ENCODE measurements at places on chromosomes 6 and 20.

DNA sequence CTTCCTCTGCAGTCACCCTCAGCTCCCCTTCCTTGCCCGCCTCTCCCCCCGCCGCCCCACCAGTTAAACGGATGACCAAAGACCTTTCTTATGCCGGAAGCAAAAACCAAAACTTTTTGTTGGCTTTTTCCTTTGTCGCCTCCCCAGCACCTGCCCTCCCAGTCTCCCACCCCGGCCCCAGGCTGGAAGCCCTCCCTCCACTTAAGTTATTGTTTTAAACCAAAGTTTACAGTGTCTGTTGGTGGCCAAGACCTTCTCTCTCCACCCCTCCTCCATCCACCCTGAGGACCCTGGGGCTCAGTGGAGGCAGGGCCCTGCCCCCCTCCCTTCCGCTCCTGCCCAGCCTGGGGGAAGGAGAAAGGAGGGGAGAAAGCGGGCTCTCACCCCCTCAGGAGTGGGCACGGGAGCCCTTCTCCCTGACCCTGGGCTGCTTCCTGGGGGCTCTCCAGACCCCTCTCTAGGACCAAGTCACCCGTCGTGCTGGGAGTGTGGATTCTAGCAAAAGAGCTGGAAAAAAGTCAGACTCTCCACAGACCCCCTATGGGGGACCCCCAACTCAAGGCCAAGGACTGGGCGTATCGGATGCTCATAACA is 38.3 kb upstream of the MDFI start:
- H3K4me3 ChIP-seq: no peak overlapping the region
- H3K27ac ChIP-seq: no peak overlapping the region
- H3K4me1 ChIP-seq: peaks cover 7% of the 10 kb centered on the region
- H3K27me3 ChIP-seq: no peaks in the 10 kb centered on the region

- H3K4me3 ChIP-seq: no peak overlapping the region
- H3K27ac ChIP-seq: no peak overlapping the region
- H3K27me3 ChIP-seq: no peaks in the 10 kb centered on the region
- H3K4me1 ChIP-seq: no peaks in the 10 kb centered on the region
- DNase-seq: no peak
Observed at GRCh38 chr6:113112086-113112485, 745.1 kb upstream of the MARCKS start.

- no peak for DNase-seq
- H3K27me3 ChIP-seq: no peaks in the 10 kb centered on the region
- H3K27ac ChIP-seq: no peak overlapping the region
- no peaks in the 10 kb centered on the region for H3K36me3 ChIP-seq
- no peak overlapping the region for H3K4me3 ChIP-seq
Observed at GRCh38 chr6:146902846-146903245, 301.4 kb upstream of the STXBP5 start.

DNA sequence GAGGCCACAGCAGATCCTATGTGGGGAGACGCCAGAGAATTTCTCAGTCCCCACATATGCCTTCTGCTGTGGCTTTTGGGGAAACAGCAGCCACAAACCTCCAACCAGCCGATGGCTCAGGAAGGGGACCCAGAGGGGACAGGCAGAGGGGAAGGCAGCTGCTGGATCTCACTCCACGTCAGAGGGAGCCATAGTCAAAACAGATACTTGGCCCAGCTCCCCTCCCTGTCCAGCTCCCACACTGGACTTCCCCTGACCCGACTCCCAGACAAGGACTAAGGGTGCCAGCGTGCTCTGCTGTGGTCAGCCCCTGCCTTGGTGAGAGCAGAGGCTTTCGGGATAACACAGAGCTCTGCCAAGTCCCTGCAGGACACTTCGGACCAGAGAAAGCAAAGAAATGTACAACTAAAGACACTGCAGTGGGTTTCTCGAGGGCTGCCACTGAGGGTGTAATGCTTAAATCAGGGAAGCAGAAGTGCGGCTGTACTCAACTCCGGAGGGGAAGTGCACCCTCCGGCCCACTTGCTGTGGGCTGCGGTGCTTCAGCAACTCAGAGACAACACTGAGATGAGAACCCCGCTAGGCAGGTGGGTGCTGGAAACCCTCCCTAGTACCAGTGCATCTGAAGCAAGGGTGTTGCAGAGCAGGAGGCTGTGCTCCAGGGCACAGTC is 47.2 kb downstream of the RRBP1 start:
- H3K4me3 ChIP-seq: no peak overlapping the region
- no peaks in the 10 kb centered on the region for H3K27me3 ChIP-seq
- peaks cover 32% of the 10 kb centered on the region for H3K36me3 ChIP-seq
- H3K27ac ChIP-seq: no peak overlapping the region
- DNase-seq: no peak

DNA sequence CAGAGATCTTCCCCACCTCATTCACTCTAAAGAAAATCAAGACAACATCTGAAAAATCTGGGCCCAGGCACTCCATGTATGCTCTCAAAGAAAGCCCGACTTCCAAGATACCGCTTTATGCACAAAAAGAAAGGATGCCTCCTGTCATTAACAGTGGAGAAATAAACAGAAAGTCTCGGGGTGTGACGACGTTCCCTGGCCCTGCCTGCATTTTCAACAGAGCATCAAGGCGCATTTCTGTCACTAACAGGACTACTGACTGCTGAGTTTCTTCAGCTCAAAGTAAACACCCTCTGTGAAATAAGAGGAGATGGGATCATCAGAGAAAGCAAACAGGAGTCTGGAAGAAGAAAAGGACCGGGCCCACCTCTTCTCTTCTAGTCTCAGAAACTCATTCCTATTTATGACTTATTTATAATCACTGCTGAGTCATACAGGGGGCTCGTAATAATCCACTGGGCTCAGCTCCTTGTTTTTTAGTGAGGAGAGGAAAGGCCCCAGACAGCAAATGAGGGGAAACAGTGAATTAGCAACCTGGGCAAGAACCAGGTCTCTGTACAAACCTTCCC is 99.7 kb downstream of the ZMYND8 start:
- no peaks in the 10 kb centered on the region for H3K4me1 ChIP-seq
- DNase-seq: no peak
- no peak overlapping the region for H3K27ac ChIP-seq

DNA sequence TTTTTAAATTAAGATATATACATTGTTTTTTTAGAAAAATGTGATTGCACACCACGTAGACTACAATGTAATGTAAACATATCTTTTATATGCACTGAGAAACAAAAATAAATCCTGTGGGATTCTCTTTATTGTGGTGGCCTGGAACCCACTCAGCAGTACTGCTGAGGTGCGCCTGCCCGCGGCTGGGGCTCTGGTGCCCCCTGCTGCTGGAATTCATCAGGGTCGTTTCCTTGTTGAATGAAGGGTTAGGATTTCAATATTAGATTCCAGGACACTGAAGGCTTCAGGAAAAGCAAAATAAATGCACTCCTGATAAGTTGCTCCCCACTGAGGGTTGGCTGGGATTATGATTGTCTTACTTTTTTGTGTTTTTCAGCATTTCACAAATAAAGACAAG is 175.8 kb upstream of the GGTLC1 start:
- no peaks in the 10 kb centered on the region for H3K36me3 ChIP-seq
- DNase-seq: no peak
- no peak overlapping the region for H3K27ac ChIP-seq
- no peaks in the 10 kb centered on the region for H3K27me3 ChIP-seq
- no peak overlapping the region for H3K4me3 ChIP-seq

- no peaks in the 10 kb centered on the region for H3K27me3 ChIP-seq
- H3K4me1 ChIP-seq: peaks cover 3% of the 10 kb centered on the region
- no peaks in the 10 kb centered on the region for H3K36me3 ChIP-seq
- no peak overlapping the region for H3K4me3 ChIP-seq
- no peak for DNase-seq
Observed at GRCh38 chr20:63370618-63371187, 9.6 kb upstream of the CHRNA4 start.

- H3K27me3 ChIP-seq: no peaks in the 10 kb centered on the region
- no peak overlapping the region for H3K4me3 ChIP-seq
- no peak overlapping the region for H3K27ac ChIP-seq
- DNase-seq: no peak
- H3K4me1 ChIP-seq: no peaks in the 10 kb centered on the region
- peaks cover 9% of the 10 kb centered on the region for H3K36me3 ChIP-seq
Observed at GRCh38 chr20:33647603-33648395, 14.3 kb upstream of the C20orf144 start.

- no peak overlapping the region for H3K4me3 ChIP-seq
- H3K4me1 ChIP-seq: no peaks in the 10 kb centered on the region
- H3K27me3 ChIP-seq: no peaks in the 10 kb centered on the region
- DNase-seq: no peak
- H3K27ac ChIP-seq: no peak overlapping the region
Observed at GRCh38 chr6:108222504-108222903, 38.3 kb downstream of the SNX3 start.

- DNase-seq: no peak
- no peak overlapping the region for H3K27ac ChIP-seq
- H3K4me3 ChIP-seq: peak overlapping the region; percentile 58
- peaks cover 15% of the 10 kb centered on the region for H3K4me1 ChIP-seq
- H3K36me3 ChIP-seq: no peaks in the 10 kb centered on the region
Observed at GRCh38 chr20:36540551-36541211, 638 bp upstream of the MYL9 start.

- no peak for DNase-seq
- H3K27me3 ChIP-seq: no peaks in the 10 kb centered on the region
- H3K4me1 ChIP-seq: no peaks in the 10 kb centered on the region
- H3K4me3 ChIP-seq: no peak overlapping the region
Observed at GRCh38 chr6:135522965-135523692, 25.6 kb upstream of the AHI1 start.

- H3K36me3 ChIP-seq: no peaks in the 10 kb centered on the region
- no peak overlapping the region for H3K4me3 ChIP-seq
- no peak overlapping the region for H3K27ac ChIP-seq
- DNase-seq: no peak
- peaks cover 3% of the 10 kb centered on the region for H3K4me1 ChIP-seq
- H3K27me3 ChIP-seq: no peaks in the 10 kb centered on the region
Observed at GRCh38 chr20:25020901-25021301, 28.4 kb upstream of the APMAP start.

GRCh38 chr20:31473331-31474096 is 1.4 kb downstream of the DEFB124 start:
- no peaks in the 10 kb centered on the region for H3K36me3 ChIP-seq
- no peaks in the 10 kb centered on the region for H3K27me3 ChIP-seq
- H3K4me1 ChIP-seq: no peaks in the 10 kb centered on the region
- DNase-seq: no peak
- H3K27ac ChIP-seq: no peak overlapping the region

DNA sequence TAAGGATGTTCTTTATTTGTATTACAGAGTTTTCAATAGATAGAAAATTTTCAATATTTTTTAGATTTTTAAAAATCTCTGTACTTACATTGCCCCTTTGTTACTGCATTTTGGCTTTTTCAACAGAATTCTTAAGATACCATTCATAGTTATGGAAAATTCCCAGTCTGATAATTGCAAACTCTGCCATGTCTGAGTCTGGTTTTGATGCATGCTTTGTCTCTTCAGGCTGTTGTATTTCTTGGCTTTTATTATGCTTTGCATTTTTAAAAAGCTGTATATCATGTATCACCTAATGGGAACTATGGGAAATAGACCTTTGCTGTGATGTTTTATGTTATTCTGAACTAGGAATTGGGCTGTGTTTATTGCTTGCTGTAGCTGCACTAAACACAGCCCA is 898.9 kb upstream of the ADGRB3 start:
- H3K36me3 ChIP-seq: no peaks in the 10 kb centered on the region
- no peak overlapping the region for H3K4me3 ChIP-seq
- DNase-seq: no peak
- H3K27me3 ChIP-seq: no peaks in the 10 kb centered on the region

DNA sequence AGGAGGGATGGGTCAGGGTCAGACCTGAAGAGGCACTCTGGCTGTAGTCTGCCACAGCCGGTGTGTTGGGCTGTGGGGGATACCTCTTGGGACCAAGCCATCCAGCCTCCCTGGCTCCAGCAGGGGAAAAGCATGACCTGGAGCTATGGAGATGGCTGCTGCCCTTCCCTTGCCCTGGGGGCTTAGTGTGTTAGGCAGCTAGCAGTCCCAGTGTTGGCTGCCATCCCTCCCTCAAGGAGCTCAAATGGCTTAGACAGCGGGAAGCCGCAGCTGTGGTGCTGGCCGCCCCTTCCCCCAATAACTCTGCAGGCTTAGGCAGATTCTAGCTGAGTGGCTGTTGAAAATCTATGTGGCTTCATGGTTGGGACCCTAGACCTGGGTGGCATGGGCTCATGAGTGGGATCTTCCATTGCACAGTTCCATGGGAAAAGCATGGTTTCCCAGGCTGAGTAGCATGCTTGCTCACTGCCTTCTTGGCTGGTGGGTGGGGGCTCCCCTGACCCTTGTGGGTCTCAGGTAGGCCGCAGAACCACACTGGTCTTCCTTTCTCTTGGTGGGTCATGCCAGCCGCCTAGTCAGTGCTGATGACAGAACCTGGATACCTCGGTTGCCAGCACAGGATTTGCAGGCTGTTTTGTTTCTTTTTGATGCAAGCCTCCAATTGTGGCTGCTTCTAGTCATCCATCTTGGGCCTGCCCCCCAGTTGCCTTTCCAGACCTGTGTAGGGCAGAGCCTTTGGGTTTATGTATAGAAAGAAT is 69.0 kb upstream of the AHI1 start:
- no peak for DNase-seq
- H3K4me3 ChIP-seq: no peak overlapping the region
- H3K4me1 ChIP-seq: no peaks in the 10 kb centered on the region

GRCh38 chr20:15632680-15633079 is 940.6 kb downstream of the KIF16B start:
- no peak overlapping the region for H3K27ac ChIP-seq
- H3K4me3 ChIP-seq: no peak overlapping the region
- no peak for DNase-seq
- H3K36me3 ChIP-seq: no peaks in the 10 kb centered on the region

- H3K4me1 ChIP-seq: no peaks in the 10 kb centered on the region
- H3K27me3 ChIP-seq: no peaks in the 10 kb centered on the region
- H3K4me3 ChIP-seq: no peak overlapping the region
- H3K27ac ChIP-seq: no peak overlapping the region
- no peak for DNase-seq
Observed at GRCh38 chr6:97293198-97293696, 10.2 kb upstream of the MMS22L start.

GRCh38 chr6:130178692-130179091 is 44.1 kb downstream of the SAMD3 start:
- no peaks in the 10 kb centered on the region for H3K4me1 ChIP-seq
- DNase-seq: no peak
- no peak overlapping the region for H3K4me3 ChIP-seq

DNA sequence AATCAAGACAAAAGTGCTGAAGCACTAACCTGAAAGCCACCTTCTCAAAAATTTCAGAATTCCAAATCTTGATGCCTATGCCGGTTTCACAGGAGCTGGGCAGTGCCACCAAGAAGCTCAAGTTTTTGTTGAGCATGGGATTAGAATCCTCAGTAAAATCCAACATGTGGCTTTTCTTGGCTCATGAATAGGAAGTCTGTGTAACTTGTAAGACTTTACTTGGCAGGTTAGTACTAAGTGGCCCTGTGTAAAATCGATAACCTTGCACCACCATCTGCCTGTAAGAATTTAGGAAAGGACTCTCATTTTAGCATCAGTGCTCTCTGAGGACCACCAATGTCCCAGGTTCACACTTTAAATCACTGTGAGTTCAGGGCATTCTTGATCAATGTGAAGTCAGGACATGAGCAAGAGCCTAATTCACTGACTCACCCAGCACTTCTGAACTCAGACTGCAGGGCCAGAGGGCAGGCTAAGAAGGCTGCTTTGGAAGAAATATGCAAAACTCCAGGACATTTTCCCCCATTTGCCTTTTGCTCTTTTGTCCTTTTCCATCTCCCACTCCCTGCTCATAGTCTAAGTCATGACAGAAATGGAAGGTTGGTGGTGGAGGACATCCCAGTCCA is 113.2 kb downstream of the EDN1 start:
- H3K4me3 ChIP-seq: no peak overlapping the region
- no peak overlapping the region for H3K27ac ChIP-seq
- no peaks in the 10 kb centered on the region for H3K27me3 ChIP-seq
- H3K4me1 ChIP-seq: no peaks in the 10 kb centered on the region
- DNase-seq: no peak
- no peaks in the 10 kb centered on the region for H3K36me3 ChIP-seq

All from iPS DF 6.9 (cell line).